Stimulated activated CD8-positive, alpha-beta memory T cell treated with anti-CD3 and anti-CD28 coated beads, Interleukin-4, amount 100 ng/mL, for 1 hour (primary cell): ENCODE measurements at places on chromosomes 5 and 9.

DNA sequence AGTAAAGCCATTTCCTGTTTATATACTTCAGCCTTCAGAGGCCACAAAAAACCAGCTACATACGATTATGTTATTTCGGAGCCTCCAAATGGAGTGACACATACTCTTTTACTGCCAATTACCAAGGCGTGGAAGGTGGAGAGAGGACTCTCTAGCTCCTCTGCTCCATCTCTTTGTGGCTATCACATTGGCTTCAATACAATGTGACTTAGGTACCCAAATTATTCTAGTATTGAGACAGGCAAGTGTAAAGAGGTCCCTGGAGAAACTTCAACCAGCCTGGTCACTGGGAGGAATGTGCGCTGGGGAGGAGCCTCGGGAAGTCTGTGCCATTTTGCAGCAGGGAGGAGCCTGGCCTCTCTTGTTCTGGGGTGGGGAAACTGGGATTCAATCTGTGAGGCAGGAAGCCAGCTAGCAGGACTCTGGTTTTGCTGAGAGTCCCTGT lies 85.8 kb upstream of the TAS2R1 start:
- no peak for DNase-seq

- DNase-seq = no peak
Observed at GRCh38 chr9:34125681-34126206, 754 bp downstream of the DCAF12 start.

DNA sequence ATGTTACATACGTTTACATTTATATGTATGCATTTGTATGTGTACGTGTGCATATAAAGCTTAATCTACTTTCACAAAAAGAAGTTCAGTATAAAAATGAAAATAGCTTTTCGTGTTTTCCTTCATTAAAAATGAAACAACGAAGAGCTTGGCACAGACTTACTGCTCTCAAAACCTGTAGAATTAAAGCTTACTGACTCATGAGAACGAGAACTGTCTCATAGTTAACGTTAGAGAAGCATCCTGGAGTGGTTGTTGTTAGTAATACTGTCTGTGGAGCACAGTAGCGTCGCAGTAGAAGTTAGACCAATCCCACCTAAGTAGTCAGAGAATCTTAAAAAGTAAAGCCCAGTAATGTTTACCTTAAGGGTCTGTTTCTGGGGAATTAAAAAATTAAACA lies 1.3 kb downstream of the MAT2B start:
- DNase-seq = no peak

DNA sequence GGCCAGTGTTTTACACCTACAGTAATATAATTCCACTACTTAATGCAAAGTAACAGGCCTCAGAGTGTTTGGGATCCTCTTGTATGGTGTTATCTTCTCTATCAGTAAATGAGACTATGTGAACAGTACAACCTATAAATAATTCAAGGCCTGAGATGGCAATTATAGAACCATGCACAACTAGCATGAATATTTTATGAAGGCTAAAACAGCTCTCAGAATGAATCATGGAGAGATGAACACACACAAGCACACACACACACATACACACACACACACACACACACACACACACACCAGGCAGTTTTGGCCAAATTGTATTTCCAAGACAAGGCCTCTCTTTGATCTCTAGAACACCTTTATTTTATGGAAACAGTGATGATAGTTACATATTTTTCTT lies 224.9 kb downstream of the EBF1 start:
- no peak for DNase-seq

- DNase-seq = no peak
Observed at GRCh38 chr5:78696637-78697036, 48.1 kb upstream of the LHFPL2 start.

DNA sequence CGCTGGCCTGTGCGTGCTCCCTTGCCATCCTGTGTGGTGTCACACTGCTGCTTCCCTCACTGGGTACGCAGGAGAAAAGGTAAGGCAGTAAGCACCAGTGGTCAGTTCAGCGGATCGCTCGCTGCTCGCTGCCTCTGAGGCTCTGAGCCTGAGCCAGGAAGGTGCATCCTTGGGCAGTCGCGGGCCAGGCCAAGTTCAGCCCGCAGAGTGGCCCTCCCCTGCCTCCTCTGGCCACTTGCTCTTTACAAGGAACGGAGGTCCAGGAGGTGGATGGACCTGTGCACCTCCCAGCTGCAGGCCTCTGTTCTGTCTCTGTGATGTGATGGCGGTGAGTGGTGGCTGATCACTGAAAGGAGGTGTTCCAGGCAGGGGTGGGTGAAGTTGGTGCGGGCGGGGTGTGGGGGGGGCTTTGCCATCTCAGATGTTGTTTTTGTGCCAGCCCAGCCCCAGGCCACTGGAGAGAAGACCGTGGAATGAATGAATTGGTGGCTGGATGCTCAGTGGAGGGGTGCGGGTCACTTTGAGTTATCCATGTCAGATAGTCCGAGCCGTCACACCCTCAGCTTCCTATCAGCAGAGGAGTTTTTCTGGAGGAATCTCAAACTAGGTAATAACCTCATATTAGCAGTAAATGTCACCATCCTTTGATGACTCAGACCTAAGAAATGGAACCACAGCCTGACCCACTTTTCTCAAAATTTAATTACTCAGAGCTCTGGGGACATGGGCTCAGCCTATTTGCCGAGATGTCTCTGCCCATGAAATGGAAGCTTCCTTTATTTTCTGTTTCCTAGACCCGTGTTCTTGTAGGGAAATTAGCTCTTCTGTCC lies 7.3 kb downstream of the COL5A1 start:
- no peak for DNase-seq

GRCh38 chr5:53490747-53491146 lies 10.3 kb downstream of the FST start:
- DNase-seq = no peak

- DNase-seq = no peak
Observed at GRCh38 chr9:110969971-110970386, 68.3 kb downstream of the LPAR1 start.

DNA sequence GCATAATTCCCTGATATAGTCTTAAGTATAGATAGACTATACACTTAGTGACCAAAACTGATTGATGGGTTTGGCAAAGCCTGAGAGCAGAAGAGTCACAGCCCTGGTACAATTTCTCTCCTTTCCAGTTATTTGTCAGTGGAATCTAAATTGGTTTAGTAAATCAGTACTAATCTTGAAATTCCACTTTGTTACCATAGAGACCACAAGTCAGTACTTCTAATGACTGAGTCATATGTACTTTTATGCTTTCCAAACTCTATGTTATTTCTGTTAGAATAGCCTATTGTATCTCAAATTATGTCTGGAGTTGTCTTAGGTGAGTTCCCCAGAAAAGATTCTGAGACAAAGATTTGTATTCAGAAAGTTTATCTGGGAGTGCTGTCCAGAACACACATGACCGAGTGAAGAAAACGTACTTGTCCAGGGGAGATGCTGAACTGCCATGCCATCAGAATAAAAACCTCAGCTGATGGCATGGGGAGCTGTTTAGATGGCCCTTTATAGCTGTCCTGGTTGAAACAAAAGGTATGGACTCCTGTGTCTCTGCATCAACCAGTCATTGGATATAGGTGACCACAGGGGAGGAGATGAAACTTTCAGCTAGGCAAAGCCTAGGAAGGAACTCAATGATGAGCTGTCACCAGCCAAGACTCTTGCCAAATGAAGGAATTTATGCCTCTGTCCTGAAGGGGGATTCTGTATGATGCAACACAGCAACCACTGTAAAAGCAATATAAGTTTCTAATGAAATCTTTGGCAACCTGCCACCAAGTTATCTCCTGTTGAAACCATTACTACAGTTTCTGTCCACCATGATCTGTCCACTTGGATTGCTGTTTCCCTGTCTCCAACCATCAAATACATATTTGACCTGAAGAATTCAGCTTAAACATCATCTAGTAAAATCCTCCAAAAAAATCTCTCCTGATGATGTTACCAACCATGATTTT lies 18.0 kb upstream of the SMC2 start:
- DNase-seq = no peak

DNA sequence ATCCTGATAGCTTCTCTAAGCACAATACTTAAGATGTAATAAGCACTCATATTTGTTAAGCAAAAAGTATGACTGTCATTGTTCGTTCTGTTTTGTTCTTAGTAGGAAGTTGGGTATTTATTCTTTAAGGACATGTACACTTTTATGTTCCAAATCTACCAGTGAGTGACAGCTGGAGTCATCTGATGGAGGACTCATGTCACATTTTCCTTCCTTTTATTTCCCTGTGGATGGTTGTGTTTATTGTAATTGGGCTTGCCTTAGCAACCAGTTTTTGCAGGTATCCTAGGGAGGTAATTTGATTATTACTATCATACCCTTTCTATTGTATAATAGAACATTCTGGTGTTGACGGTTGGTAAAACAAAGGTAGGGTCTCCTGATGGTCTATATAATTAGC lies 145.7 kb downstream of the ZSWIM6 start:
- DNase-seq = no peak

- no peak for DNase-seq
Observed at GRCh38 chr9:137369911-137370764, 52.8 kb downstream of the EXD3 start.

DNA sequence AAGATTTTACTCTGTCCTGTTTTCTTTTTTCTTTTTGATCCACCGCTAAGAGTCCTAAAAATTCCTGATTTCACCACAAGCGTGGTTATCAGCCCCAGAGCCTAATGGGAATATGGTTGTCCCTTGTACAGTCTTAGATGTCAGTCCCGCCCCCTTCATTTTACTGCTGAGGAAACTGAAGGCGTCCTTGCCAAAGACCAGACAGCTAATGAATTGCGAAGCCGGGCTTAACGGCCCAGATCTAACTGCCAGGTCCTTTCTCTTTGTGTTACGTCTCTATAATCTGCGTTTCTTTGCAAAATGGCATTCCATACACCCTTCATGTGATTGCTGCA lies 497 bp downstream of the NSA2 start:
- no peak for DNase-seq

- DNase-seq = no peak
Observed at GRCh38 chr9:93252116-93252780, 68.3 kb downstream of the WNK2 start.

- no peak for DNase-seq
Observed at GRCh38 chr5:39214912-39215709, 4.3 kb downstream of the FYB1 start.

- DNase-seq = no peak
Observed at GRCh38 chr9:7752481-7752880, 47.1 kb downstream of the DMAC1 start.

DNA sequence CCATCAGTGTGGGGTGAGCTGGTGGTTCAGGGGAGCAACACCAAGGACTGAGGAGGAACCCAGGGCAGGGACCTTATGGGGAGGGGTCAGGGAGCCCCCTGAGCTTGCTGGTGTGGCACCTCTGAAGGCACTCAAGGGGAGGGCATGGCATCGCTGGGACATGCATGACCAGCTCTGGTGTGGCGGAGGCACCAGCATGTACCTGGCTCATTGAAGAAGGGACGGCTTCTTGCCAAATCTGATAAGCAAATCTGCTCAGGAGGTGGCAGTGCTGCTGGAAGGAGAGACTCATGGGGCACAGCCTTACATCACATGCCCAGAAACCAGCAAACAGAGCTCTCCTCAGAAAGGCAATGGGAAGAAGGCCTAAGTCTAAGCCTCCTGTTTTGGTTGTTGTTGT lies 421.8 kb downstream of the SEMA5A start:
- no peak for DNase-seq

DNA sequence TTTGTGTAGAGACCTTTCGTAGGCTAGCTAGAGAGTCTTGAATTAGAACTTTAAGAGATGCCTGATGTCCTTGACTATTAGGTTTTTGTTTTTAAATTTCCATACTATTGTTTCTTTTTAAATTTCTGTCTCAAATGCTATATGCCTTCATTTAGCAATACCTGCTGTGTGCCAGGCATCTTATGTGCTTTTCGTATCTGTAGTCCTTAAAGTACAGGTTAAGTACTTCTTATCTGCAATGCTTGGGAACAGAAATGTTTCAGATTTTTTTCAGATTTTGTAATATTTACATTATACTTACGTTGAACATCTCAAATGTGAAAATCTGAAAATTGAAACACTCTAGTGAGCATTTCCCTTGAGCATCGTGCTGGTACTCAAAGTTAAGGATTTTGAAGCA lies 49.0 kb downstream of the IPO11 start:
- no peak for DNase-seq

- DNase-seq = no peak
Observed at GRCh38 chr5:167217097-167217743, 1074.2 kb upstream of the WWC1 start.

GRCh38 chr9:92974161-92974661 lies 26.9 kb downstream of the FGD3 start:
- DNase-seq = no peak

DNA sequence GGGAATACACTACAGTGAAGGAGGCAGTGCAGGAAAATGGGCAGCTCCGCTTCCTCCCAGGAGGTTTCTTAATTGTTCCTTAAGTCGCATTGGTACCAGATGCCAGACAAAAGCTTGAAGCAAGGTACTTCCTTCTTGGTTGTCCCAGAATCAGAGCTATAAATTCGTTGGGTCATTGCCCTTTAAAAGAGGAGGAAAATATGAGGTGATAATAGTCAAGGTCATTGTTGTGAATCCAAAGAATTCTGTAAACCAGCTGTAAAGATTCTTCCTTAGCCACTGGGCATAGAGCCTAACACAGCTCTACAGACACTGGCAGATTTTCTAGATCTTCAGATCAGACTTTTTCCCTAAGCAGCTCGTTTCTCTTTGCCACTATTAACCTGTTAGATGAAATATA lies 444.1 kb upstream of the TLE4 start:
- DNase-seq = no peak

- DNase-seq = no peak
Observed at GRCh38 chr5:78387468-78388153, 27.2 kb downstream of the SCAMP1 start.

- no peak for DNase-seq
Observed at GRCh38 chr9:136609838-136610311, 52.8 kb upstream of the EGFL7 start.

DNA sequence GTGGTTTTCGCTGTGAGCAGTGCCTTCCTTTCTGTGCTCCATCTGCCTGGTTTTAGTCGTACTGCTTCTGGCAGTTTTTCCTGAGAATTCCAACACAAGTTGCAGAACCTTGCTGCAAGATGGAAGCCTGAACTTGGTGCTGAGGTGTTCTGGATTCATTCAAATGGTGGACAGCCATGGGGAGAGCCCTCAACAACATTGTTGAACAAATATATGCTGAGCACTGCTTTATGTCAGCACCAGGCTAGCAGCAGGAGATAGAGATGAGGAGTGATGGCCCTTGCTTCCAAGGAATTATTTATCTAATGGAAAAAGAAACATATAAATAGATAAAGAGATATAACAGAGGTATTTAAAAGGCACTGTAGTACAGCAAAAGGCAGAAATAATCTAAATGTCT lies 7.3 kb upstream of the RPS6 start:
- no peak for DNase-seq
